ENCODE measurements at places on chromosomes 16 and 17.

GRCh38 chr17:18093616-18094408, 6.1 kb downstream of the DRG2 start:
- peak; percentile 79 for ATAC-seq

GRCh38 chr17:83203073-83203471, 123.7 kb downstream of the METRNL start:
- ATAC-seq: no peak

DNA sequence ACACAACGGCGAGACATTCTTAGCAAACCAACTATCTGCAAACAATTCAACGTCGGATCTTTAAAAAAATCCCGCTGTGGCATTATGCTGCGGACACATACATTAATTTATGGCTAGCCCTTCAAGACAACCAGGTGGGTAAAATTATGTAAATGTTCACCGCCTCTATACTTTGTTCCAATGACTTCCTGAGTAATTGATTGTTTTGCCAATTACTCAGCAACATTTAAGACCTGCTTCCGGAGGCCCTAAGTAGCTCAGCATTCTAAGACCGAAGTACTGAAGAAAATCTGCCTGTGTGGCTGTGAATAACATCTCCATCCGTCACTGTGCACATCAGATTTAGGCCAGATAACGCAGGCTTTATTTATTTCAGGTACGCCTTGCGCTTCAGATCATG, 23.3 kb downstream of the QPRT start:
- ATAC-seq: no peak

- ATAC-seq: no peak
These were observed 55.8 kb upstream of the TANC2 start for GRCh38 chr17:62910277-62910676.

GRCh38 chr16:86313631-86314030, 196.7 kb upstream of the FOXF1 start:
- no peak for ATAC-seq

GRCh38 chr17:298791-299450, 53.7 kb downstream of the RPH3AL start:
- ATAC-seq: no peak

DNA sequence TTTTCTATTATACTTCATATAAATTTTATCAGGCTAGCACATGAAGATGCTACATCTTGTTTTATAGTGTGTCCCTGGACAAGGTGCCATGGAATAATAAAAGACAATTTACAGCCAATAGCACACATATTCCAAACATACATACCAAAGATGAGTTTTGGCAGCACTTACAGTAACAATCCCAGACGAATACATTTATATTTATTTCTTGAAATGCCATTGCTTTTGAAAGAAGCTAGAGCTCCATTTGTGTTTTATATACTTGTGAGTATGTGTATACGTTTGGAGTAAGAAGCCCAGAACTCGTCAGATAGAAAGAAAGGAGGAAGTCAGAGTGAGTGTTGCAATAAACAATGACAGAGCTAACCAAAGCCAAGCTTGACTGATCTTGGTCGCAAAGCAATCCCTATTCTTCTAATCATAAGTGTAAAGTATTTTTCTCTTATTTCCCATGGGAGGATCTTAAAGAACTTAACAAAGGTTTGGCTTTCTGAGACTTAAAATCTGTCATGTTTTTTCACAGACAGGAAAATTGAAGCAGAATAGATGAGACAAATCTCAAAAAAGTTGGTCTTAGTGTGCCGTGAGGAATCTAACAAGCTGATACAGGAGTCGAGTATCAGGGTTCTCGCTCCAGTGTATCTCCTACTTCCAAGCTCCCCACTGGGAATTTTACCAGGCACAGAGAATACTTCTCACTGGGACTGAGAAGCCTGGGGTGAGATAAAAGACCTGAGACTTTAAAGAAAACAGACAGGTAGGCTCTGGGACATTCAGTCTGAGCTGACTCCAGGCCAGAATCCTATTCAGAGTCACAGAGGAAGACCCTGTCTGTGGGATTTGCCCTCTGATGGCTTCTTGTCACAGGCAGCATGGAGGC, 175.4 kb downstream of the AATF start:
- ATAC-seq: no peak

- no peak for ATAC-seq
These were observed 37.1 kb downstream of the MPRIP start for GRCh38 chr17:17079336-17079735.

DNA sequence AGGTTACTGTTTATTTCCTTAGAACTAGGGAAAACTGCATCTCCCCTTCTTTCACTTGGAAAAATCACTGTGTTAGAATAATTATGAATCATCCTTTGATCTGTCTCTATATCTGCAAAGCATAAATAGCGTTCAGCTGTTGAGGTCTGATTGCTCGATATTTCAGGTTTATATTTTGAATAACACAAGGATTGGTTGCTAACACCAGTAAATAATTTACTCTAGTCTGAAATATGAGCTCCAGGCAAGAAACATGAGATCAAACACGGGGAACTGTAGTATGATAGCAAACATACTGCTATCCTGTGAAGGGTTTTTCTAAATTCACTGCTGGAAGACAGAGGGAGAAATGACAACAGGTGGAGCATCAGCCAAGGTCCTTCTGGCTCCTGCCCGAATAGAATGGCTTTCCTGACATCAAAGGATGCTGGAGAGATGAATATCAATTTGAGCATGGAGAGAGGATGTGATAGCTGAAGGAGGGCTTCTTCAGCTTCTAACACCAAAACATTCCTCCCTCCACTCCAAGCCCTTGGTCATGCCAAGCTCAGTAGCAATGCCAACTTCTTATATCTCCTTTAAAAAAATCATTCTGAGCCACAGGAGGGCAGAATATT, 450.3 kb downstream of the SHISA9 start:
- no peak for ATAC-seq

DNA sequence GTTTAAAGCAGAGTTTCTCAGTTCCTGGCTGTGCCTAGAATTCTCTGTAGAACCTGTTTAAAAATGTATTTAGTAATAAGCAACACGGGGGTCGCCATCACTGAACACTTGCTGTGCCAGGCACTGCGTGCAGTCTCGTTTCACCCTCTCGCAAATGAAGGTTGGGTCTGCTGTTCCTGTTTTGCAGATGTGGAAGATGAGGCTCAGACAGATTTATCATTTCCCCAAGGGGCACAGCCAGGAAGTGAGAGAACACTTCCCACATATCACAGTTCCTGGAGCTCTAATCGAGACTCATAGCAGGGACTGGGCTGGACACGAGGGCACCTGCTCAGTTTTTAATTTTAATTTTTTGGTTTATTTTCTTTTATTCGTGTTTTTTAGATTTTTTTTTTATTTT, 122.7 kb downstream of the ABCC6 start:
- ATAC-seq: no peak

- no peak for ATAC-seq
These were observed 3.6 kb downstream of the DPEP1 start for GRCh38 chr16:89617036-89617435.

- no peak for ATAC-seq
These were observed 6.0 kb upstream of the CCL2 start for GRCh38 chr17:34249061-34249460.

Measured in SK-N-SH treated with all-trans-retinoic acid at 6 μM for 48 hours (cell line).